Amniotic epithelial cell (primary cell): ENCODE measurements at places on chromosomes 1 and 21.

DNA sequence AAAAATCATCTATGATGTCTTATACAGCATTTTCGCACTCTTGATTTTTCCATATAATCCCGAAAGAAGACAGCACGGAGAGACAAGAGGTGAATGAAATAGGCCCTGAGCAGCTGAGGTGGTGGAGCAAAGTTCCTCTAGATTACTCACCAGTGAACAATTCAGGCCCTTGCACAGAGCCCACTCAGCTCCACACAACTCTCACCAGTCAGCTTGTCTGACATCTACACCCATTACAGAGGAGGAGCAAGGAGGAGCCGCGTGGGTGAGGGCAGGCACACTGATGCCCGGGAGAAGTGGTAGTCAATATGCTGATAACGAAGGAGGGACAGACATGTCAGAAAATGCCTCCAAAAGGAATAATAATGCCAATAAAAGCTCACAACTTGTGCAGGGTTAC, 59.9 kb downstream of the DNM3 start:
- no peak for DNase-seq

- DNase-seq: no peak
Measured at GRCh38 chr21:45453308-45453950, 48.5 kb downstream of the COL18A1 start.

DNA sequence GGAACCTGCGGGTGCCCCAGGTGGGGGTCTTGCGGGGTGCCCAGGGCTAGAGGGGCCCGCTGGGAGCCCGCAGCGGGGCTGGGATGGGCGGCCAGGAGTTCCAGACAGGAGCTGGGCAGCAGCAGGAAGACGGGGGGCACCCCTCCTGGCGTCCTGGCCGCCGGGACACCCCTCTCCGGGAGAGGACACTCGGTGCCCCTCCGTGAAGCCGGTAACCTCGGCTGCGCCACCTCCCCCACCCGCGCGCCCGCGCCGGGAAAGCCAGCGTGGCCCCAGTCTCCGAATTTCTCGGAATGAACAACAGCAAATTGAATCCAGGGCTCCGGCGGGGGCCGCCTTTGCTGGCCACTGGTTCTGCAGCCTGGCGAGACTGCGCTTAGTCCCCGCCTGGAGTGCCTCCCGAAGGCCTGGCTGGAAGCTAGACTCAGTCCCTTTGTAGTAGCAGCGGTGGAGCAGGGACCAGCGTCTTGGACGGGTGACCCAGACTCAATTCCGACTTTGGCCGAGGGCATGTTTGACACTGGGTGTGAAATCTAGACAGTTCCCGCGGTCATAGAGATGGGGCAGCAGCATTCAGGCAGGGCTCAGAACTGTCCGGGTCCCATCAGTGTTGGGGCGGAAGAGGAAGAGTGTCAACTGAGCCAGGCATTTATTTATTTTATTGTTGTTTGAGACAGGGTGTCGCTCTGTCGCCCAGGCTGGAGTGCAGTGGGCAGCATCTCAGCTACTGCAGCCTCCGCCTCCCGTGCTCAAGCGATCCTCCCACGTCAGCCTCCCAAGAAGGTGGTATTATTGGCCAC, 773 bp downstream of the IFNGR2 start:
- DNase-seq: peak; percentile 37

DNA sequence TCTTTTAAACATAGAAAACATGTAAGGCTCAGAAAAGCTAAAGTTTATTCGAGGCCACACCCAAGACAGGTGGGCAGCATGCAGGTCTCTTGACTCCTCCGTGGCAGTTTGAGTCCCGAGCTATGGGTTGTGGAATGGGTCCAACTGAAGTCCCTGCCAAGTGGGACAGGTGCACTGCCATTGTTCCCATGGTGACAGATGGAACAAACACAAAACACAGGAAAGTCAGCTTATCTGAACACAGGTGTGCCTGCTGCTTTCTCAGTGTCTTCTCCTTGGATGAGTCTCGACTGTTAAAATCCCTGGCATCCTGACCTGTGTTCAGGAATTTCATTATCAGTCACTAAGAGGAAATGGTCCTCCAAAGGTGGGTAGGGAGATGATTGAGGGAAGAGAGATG, 99.0 kb upstream of the RAB4A start:
- no peak for DNase-seq

DNA sequence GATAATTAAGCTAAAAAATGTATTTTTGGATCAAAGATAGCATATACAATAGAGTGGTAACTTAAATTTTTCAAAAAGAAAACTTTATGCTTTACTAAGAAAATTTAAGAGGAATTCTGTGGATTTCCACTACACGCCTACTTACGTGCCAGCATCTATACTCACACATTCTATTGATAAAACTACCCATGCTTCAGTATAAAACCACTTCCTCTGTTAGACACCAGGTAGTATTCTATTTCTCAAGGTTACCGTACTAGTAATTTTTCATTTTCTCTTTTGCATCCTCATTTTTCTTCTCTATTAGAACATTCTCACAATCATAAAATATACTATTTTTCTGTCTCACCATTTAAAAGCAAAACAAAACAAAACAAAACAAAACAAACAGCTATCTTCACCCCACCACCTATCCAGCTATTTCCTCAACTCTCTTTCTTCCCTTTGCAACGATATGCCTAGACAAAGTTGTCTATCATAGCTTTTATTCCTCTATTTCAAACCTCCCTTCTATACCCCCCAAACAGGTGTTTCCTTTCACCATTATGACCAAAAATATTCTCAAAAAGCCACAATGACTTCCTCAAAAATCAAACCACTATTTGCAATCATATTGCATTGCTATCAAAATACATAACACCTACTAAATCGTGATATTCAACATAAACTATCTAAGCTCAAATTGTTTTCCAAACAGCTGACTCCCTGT, 1652.0 kb downstream of the MRPL39 start:
- DNase-seq: no peak

- peak; percentile 21 for DNase-seq
Measured at GRCh38 chr1:219568733-219569132, 44.2 kb downstream of the ZC3H11B start.

DNA sequence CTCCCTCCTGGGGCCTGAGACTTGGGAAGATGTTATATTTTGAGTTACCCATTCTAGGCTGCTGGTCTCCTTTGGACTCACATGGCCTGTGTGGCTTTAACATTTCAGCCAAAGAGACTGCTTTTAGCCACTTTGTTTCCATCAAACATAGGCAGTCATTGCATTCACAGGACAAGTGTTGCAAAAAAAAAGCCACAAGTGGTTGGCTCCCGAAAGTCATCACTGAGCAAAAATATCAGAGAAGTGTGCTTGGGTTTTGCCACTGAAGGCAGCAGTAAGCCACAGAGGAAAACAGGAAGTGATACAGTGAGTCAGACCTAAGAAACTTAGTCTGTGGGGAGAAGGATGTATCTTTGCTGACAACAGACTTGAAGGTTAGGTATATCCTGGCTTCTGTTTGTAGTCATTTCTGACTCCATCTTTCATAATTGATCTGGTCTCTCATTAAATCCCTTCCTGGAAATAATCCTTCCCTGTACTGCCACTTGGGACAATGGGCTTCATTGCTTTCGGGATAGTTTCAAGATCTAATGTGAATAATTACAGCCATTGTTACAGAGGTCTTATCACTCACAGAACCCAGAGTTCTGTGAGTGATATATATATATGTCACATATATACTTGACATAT, 80.9 kb downstream of the COLGALT2 start:
- DNase-seq: peak; percentile 92

DNA sequence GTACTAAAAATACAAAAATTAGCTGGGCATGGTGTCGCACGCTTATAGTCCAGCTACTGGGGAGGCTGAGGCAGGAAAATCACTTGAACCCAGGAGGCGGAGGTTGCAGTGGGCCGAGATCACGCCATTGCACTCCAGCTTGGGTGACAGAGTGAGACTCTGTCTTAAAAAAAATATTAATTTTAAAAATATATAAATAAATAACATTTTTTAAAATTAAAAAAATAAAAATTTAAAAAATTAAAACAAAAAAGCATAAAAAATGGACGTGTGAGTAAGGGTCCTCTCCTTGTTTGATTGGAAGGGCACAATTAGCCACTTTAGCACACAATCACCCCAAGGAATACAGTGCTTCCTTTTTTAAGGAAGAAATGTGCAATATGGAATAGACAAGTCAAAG, 18.6 kb downstream of the EBNA1BP2 start:
- no peak for DNase-seq

DNA sequence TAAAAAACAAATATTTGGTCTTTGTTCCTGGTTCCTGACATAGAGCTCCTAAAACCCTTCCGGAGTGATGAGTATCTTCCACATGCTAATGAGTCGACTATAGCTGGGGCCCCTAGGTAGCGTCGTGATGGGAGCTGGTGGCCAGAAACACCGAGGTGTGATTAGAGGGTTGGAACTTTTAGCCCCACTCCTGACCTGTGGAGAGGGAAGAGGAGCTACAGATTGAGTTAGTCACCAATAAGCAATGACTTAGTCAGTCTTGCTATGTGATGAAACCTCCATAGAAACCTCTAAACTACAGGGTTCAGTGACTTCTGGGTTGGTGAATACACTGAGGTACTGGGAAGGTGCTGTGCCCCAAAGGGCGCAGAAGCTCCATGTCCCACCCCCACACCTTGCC, 30.1 kb upstream of the PLD5 start:
- DNase-seq: peak; percentile 12

DNA sequence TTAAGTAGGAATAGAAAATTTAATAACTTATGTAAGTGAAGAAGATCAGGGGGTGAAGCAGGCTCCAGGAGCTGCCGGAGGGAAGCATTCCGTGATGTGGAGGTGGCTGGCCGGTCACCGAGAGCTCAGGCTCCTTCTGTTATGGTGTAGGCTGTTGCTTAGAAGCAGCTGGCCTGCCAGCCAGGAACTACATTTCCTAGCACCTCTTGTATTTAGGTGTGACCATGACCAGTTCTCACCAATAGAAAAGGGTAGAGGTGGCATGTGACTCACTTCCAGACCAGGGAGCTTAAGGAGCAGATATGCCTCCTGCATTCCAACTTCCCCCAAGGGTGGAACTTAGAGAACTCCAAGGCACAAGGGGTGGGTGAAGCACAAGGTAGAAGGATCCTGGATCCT, 120.7 kb downstream of the ACTL8 start:
- DNase-seq: peak; percentile 50

DNA sequence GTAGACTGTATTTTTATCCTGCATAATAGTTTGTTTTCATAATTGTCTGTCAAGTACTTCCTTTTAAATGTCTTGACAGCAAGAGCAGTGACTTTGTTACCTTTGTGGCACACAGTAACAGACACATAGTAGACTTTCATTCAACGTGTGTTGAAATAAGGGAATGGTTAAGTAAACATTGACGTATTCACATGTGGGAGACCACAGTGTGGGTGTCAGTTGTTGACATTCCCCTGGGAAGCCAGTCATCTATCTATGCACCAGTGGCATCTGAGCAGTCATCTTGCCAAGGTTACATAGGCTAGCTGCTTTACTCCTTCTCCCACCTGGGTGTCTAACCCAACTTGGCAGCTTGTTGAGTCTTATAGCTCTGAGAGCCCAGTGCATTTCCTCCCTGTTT, 1.4 kb upstream of the NUP133 start:
- peak; percentile 75 for DNase-seq

- DNase-seq: no peak
Measured at GRCh38 chr1:228194921-228195812, 12.7 kb upstream of the OBSCN start.

- DNase-seq: no peak
Measured at GRCh38 chr1:17958704-17959103, 148.9 kb upstream of the IGSF21 start.

- no peak for DNase-seq
Measured at GRCh38 chr1:202197653-202198365, 4.2 kb downstream of the LGR6 start.

- DNase-seq: no peak
Measured at GRCh38 chr1:214719207-214719606, 116.2 kb downstream of the CENPF start.

GRCh38 chr1:108972951-108973350, 9.7 kb upstream of the CLCC1 start:
- no peak for DNase-seq

GRCh38 chr1:88528792-88529191, 155.3 kb upstream of the PKN2 start:
- no peak for DNase-seq

DNA sequence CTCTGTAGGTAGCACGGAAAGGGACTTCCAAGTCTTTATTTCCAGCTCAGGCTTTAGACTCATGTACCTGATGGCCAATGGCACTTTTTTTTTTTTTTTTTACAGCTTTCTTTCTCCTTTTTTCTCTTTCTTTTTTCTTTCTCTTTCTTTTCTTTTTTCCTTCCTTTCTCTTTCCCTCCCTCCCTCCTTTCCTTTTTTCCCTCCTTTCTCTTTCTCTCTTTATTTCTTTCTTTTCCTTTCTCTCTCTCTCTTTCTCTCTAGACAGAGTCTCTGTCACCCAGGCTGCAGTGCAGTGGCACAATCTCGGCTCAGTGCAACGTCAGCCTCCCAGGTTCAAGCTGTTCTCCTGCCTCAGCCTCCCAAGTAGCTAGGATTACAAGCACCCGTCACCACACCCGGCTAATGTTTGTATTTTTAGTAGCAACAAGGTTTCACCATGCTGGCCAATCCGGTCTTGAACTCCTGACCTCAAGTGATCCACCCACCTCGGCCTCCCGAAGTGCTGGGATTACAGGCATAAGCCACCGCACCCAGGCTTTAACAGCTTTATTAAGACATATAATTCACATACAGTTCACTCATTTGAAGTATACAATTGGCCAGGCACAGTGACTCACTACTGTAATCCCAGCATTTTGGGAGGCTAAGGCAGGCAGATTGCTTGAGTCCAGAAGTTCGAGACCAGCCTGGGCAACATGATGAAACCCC, 5.1 kb upstream of the DCAF8 start:
- DNase-seq: no peak

DNA sequence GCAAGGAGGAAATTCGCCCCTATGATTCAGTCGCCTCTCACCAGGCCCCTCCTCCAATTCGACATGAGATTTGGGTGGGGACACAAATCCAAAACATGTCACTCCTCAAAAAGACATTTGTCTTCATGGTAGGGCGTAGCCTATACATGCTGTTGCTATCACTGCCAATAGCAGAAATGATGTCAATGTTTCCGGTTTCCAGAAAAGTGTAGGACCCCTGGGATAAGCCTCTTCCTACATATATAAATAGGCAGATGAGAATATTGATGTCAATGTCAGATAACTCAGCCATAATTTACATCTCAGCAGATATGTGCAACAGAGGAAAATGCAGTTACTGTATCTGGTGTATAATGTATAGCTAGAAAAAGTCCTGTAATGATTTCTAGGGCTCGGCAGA, 16.7 kb downstream of the LRRC3 start:
- DNase-seq: no peak

- DNase-seq: no peak
Measured at GRCh38 chr1:193310564-193310963, 124.2 kb upstream of the B3GALT2 start.
